GM12878 (cell line): ENCODE measurements at places on chromosomes 4 and X. TPM values are rescaled to one million over a fixed set of nuclear protein-coding genes. Genes with fewer than 3 reads are reported as not detected.
A peak's percentile ranks its signal among the peaks of the same experiment; 100 is the strongest.

GRCh38 chr4:127856813-127857447 lies 23.8 kb upstream of the PLK4 start:
- peak; percentile 60 for DNase-seq
- H3K36me3 ChIP-seq, result no peaks in the 10 kb centered on the region
- no peaks in the 10 kb centered on the region for H3K27me3 ChIP-seq
- peak overlapping the region; percentile 59 for H3K4me3 ChIP-seq
- peak overlapping the region; percentile 84 for H3K27ac ChIP-seq

GRCh38 chrX:13836575-13836974 lies 19.7 kb upstream of the GPM6B start:
- H3K4me1 ChIP-seq, result no peaks in the 10 kb centered on the region
- H3K4me3 ChIP-seq, result no peak overlapping the region

DNA sequence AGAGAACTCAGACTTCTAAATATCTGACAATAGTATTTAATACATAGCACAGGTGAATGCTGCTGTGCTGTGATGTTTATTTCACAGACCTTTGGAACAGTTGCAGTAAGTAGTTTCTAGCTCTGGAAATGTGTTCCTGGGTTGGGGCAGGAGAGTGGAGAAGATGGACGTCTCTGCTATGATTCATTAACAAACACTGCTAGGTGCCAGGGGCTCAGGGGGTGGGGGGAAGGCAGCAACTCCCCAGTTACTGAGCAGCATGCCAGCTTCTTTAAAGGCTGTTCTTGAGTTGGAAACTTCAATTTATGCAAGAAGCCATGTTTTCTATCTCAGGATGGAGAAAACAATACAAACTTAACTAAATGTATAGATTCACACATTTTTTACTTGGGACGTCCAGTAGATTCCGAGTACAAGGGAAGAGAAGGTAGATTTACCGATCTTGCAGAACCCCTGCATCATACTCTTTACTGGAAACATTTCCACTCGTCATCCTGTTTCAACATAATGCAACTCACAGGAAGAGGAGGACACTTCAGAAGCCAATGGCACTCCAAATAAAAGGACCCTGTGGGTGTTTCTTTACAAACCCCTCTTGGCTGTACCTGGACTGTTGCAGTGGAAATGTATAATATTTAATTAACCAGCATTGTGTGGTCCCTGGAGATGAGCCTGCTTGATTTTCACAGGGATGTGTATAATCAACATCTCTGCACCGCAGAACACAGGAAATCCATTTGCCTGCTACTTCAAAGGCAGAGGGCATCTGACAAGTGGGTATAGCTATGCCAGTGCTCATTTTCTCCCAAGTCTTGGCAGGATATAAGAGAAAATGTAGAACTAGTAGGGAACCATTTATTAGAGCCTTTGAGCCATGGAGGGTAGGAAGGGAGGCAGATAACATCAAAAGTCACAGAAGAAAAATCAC lies 171.4 kb downstream of the SH3KBP1 start:
- H3K27ac ChIP-seq, result no peak overlapping the region
- H3K36me3 ChIP-seq, result peaks cover 2% of the 10 kb centered on the region
- no peak for DNase-seq
- H3K4me3 ChIP-seq, result no peak overlapping the region
- H3K27me3 ChIP-seq, result no peaks in the 10 kb centered on the region

DNA sequence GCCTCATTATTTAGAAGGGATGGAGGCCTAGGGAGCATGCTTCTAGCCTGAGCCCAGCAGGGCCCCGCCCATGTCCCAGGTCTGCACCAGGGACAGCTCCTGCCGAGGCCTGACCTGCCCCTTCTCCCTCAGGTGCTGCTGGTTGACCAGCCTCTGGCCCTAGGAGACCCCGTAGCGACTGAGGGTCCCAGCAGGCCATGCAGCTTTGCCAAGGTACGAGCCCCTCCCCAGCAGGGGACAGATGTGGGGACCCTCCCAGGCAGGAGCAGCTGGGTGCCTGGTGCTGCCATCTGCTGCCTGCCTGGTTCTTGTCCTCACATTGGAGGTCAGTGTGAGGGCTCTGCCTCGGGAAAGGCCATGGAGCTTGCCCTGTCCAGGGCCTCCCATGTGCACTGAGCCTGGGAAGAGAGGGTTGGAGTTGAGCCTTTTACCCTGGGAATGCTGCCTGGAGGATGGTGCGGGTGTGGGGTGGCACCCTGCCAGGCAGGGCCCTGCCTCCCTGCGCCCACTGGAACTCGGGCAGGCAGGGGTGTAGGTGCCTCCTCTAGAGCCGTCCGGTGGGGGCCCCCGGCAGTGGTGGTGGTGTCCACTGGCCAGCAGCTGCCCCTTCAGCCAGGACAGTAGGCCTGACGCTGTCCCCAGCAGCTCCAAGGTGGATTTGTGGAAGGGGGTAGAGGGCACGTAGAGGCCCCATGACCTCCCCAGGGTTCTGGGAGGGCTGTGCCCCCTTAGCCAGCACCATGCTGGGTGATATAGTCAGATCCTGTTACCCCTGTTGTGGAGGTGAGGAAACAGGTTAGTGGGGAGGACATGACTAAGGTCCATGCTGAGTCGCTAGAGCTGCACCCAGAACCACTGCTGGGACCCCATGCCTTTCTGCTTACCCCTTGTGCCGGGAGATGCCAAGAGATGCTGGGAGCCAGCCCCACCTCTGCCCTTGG lies 2.2 kb upstream of the MSANTD1 start:
- no peaks in the 10 kb centered on the region for H3K27me3 ChIP-seq
- H3K4me3 ChIP-seq, result no peak overlapping the region
- H3K27ac ChIP-seq, result no peak overlapping the region
- DNase-seq, result no peak

- peaks cover 3% of the 10 kb centered on the region; the same call in 1 of the 2 replicates for H3K27me3 ChIP-seq
- H3K4me1 ChIP-seq, result no peaks in the 10 kb centered on the region
- no peaks in the 10 kb centered on the region for H3K36me3 ChIP-seq
- DNase-seq, result no peak
- no peak overlapping the region for H3K27ac ChIP-seq
Measured at GRCh38 chrX:69237236-69237635, 72.0 kb upstream of the PJA1 start.

DNA sequence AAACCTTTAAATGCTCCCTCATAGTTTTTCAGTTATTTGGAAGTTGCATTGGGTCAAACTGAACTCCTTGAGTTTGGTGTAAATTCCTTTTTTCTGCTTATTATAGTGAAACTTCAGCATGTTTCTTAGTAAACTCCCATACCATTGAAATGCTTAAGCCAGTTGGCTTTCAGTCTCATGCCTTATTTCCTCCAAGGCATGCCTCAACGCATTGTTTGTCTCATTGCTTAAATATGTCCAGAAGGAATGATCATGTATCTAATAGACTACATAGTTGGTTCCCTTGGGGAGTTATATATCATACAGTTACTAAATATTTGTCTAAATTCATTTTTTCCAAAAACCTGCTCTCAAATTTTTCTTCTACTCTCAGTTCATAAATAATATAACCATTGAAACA lies 114.0 kb downstream of the STOX2 start:
- H3K4me3 ChIP-seq, result no peak overlapping the region
- H3K27me3 ChIP-seq, result no peaks in the 10 kb centered on the region
- no peaks in the 10 kb centered on the region for H3K36me3 ChIP-seq
- no peak overlapping the region for H3K27ac ChIP-seq
- H3K4me1 ChIP-seq, result no peaks in the 10 kb centered on the region

DNA sequence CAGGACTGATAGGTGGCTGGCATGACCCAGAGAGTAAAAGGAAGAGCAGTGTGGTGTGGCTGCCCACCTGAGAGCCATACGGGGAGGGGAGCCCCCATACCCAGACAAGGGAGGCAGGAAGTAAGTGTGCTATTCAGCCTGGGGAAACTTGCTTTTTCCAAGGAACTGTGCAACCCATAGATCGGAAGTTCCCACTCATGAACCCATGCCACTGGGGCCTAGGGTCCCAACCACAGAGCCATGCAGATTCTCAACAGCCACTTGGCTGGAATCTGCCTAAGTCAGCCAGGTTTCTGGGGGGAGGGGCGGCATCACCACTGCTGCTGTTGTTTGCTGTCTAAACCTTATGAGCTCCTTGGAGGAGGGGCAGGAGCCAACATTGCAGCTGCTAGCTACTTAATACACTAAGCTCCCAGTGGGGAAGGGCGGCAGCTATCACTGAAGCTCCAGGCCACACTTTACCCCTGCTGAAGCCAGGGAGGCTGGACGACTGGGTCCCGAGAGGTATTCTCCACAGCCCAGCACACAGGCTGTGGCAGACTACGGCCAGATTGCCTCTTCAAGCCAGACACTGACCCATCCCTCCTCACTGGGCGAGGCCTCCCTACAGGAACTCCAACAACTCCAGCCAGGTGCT lies 410.4 kb downstream of the INPP4B start:
- H3K27me3 ChIP-seq, result no peaks in the 10 kb centered on the region
- no peak overlapping the region for H3K4me3 ChIP-seq
- no peaks in the 10 kb centered on the region for H3K36me3 ChIP-seq
- no peaks in the 10 kb centered on the region for H3K4me1 ChIP-seq
- no peak overlapping the region for H3K27ac ChIP-seq

GRCh38 chrX:129512409-129512808 lies 10.9 kb downstream of the SMARCA1 start:
- H3K27ac ChIP-seq, result no peak overlapping the region
- no peaks in the 10 kb centered on the region for H3K36me3 ChIP-seq
- no peaks in the 10 kb centered on the region for H3K27me3 ChIP-seq
- no peak overlapping the region for H3K4me3 ChIP-seq
- DNase-seq, result no peak

GRCh38 chr4:101237773-101238172 lies 109.6 kb downstream of the PPP3CA start:
- no peaks in the 10 kb centered on the region for H3K36me3 ChIP-seq
- no peaks in the 10 kb centered on the region for H3K4me1 ChIP-seq
- H3K27ac ChIP-seq, result no peak overlapping the region

DNA sequence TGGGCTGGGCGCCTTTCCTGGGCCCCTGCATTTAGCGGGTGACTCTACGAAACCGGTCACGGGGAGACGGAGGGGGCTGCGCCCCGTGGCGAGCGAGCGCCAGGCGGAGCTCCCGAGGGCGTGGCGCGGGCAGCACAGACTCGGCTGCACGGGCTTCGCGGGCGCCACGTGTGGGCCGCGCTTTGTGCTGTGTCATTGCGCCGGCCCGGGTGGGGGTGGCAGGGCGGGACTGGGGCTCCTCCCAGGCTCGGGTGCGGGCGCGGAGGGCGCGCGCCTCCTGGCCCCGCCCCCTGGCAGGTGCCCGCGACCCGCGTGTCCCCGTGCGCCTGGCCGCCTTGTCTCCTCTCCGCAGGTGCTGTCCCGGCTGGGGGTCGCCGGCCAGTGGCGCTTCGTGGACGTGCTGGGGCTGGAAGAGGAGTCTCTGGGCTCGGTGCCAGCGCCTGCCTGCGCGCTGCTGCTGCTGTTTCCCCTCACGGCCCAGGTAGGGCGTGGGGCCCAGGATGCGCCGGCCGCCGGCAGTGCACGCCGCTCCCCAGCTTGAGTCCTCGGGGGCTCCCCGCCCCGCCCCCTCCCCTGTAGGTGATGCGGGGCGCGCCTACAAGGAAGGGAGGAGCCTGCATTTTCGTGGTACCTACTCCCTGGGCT lies 651 bp downstream of the UCHL1 start:
- H3K36me3 ChIP-seq, result no peaks in the 10 kb centered on the region
- H3K27ac ChIP-seq, result no peak overlapping the region
- H3K4me1 ChIP-seq, result peaks cover 3% of the 10 kb centered on the region; the same call in 1 of the 2 replicates
- H3K27me3 ChIP-seq, result peaks cover 11% of the 10 kb centered on the region
- DNase-seq, result no peak

Gene PABPC5
- not detected in 2 replicates for polyA plus RNA-seq
